ENCODE measurements at places on chromosomes 1 and 21.

DNA sequence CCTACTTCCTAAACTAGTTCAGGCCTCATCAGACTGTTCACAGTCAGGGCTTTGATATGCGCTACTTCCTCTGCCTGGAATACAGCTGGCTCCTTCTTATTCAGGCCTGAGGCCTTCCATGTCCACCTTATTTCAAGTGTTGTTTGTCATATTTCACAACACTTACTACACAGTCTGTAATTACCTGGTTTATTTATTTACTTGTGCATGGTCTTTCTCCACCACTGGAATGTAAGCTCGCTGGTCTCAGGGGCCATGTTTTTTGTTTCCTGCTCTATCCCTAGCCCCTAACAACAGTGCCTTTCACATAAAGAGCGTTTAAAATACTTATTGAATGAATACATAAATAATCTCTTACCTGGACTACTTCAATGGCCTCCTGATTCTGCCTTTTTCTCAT is 4.6 kb upstream of the SRSF4 start:
- no peak for DNase-seq

GRCh38 chr1:67824766-67825165 is 8.5 kb downstream of the GNG12 start:
- DNase-seq = peak; percentile 59

- no peak for DNase-seq
Measured at GRCh38 chr1:155942578-155943141, 1.2 kb downstream of the RXFP4 start.

GRCh38 chr1:183612407-183612806 is 22.1 kb upstream of the NCF2 start:
- no peak for DNase-seq

DNA sequence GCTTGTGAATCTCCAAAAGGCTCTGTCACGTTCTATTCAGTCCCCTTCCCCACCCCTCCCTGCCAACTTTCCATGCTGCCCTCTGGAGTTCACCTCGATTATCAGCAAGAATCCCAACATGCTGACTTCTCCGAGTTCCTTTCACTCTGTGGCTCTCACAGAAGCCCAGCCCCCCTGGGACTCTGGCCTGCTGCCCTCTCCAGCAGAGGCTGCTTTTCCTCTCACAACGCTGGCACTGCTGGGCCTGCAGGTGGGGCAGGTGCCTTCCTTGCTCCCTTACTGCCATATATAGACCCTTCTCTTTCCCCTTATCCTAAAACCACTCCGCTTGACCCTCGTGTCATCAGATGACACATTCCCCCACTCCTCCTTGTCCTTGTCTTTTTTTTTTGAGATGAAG is 10.2 kb upstream of the RNF186 start:
- no peak for DNase-seq

GRCh38 chr1:153253693-153254092 is 5.8 kb upstream of the LORICRIN start:
- no peak for DNase-seq

GRCh38 chr1:17101261-17101660 is 18.0 kb downstream of the PADI2 start:
- no peak for DNase-seq

DNA sequence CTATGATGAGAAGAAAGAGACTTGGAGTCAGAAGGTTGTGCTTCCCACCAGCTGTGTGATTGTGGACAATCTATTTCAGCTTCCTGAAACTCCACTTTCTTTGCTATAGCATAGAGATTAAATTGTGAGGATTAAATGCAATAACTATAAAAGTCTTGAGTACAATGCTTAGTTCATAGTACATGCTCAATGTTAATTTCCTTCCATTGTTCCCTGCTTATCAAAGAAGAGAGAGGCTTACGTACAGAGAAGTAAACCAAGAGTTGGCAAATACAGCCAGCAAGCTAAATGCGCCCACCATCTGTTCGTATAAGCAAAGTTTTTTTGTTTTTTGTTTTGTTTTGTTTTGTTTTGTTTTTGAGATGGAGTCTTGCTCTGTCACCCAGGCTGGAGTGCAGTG is 317.9 kb upstream of the NFIA start:
- DNase-seq = no peak

GRCh38 chr1:36872858-36873257 is 161.5 kb downstream of the GRIK3 start:
- no peak for DNase-seq

DNA sequence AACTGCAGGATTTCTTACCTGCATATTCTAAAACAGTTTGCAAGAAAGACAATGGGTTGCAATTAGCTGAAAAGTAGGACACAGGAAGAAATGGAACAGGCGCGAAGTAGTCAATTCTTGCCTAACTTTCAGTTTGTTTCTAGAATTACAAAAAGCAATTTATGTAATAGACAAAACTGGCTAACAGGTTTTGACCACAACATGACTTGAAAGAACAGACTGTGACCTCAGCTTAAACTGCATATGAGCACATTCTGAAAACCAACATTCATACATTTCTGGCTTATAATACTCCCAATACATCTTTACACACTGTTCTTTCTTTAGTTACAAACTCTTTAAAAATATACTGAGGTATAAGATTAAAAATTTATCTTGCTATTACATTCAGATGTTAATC is 405.9 kb upstream of the B3GALT2 start:
- no peak for DNase-seq

DNA sequence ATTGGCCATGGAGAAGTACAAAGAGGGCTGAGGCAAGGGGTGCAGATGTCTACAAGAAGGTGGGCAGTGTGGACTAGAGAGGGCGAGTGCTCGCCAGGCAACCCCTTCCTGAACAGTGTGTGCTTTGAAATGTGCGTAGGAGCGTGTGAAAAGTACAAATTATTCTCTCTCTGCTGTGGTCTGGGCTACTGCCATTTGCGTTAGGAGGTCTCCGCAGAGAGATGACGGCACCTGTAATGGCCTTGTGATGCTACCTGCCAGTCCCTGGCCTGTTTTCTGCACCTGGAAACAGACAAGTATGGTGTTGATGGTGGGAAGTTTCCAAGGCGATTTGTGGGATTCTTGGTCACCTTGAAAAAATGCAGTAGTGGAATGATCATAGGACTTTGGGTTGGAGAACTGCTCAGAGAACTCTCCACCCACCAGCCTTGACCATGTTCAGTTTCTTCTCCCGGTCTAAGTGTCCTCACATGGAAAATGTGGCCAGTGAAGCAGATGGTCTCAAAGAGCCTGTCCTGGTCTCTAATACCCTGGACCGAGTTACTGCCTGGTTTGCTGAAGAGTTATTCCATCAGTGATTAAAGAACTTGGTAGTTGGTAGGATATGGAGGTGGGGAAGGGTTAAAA is 74.5 kb downstream of the MRPS6 start:
- DNase-seq = no peak

- no peak for DNase-seq
Measured at GRCh38 chr1:88867743-88868521, 23.4 kb downstream of the GTF2B start.

DNA sequence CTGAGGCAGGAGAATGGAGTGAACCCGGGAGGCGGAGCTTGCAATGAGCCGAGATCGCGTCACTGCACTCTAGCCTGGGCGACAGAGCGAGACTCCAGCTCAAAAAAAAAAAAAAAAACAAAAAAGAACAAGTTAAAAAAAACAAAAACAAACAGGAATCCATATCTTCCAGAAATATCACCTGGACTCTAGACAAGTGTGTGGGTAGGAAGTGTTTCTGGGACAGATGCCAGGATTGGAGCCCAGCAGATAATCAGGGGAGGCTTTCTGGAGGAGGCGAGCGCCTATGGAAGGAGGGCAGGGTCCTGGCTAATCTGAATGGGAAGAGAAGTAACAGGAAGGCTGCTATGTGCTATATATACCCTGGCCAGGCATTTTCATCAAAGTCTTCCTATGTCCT is 43.6 kb upstream of the SYNC start:
- DNase-seq = no peak

DNA sequence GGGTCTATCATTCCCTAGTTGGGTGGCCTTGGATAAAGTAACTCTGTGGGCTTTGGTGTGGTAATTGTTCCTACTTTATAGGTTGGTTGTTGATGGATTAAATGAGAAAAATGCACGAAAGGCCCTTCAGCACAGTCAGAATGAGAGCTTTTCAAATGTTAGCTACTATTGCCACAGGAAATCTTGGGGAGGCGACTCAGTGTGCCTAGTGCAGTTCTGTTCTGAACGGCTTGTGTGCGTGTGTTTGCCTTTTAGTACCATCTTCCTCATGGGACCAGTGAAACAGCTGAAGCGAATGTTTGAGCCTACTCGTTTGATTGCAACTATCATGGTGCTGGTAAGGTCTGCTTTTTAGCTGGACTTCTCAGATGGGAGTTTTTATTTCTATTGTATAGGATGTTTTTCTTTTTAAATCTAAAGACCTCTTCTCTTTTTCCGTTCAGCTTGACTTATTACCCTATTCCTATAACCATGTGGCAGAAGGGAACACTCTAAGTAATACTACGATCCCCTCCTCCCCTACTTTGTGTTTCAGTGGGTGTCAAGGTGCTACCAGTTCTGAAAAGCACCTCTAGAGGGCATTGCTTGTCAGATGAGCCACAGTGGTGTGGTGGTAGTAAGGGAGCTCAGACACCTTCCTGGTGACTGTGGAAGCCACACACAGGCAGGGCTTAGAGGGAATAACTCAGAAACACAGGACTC is 9.2 kb downstream of the SFT2D2 start:
- DNase-seq = peak; percentile 22

DNA sequence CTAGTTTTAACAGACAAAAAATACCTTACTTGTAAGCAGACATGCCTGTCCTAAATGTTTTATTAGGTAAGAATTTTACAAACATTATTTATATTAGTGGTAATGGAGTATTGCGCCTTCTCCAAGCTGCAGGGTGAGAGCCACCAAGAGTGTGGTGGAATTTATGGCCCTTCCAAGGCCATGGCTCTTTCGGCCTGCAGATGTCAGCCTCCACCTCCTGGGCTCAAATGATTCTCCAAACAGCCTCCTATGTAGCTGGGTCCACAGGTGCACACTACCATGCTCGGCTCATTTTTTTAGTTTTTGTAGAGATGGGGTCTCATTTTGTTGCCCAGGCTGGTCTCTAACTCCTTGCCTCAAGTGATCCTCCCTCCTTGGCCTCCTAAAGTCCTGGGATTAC is 56.3 kb downstream of the ITGB3BP start:
- no peak for DNase-seq

DNA sequence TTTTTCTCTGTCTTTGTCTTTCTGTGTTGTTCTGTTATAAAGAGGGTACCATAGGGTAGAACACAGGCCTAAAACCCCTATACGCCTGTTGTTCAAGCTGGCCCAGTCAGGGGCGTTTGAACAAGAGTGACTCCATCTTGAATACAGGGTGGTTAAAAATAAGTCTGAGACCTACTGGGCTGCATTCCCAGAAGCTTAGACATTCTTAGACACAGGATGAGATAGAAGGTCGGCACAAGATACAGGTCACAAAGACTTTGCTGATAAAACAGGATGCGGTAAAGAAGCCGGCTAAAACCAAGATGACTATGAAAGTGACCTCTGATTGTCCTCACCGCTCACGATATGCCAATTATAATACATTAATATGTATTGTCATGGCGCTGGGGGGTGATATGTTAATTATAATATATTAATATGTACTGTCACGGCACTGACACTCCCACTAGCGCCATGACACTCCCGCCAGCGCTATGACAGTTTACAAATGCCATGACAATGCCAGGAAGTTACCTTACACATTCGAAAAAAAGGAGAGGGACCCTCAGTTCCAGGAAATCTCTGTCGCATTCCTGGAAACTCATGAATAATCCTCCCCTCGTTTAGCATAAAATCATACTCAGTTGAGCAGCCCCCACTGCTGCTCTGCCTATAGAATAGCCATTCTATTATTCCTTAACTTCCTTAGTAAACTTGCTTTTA is 58.5 kb upstream of the KLHDC7A start:
- DNase-seq = no peak

GRCh38 chr1:197342669-197343068 is 74.6 kb downstream of the CRB1 start:
- no peak for DNase-seq

- no peak for DNase-seq
Measured at GRCh38 chr1:167110586-167110985, 16.7 kb downstream of the STYXL2 start.

- DNase-seq = no peak
Measured at GRCh38 chr1:232334811-232335210, 295.1 kb downstream of the SIPA1L2 start.

GRCh38 chr1:245463392-245464165 is 308.8 kb downstream of the KIF26B start:
- no peak for DNase-seq

DNA sequence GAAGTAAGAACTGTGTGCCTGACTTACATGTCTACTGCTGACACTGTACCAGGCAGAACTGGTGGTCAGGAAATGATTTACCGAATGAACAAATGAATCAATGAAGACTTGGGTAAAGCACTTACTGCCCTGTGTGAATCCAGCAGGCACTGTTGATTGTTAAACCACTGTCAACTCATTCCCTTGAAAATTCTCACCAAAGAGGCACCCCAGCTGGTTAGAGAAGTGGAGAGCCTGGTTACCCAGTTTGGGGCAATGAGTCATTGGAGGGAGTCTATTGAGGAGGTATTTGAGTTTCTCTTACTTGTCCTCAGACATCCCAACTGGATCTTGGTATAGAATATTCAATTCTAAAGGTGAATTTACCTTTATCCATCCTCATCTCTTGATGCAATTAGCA is 34.2 kb downstream of the JUN start:
- no peak for DNase-seq

DNA sequence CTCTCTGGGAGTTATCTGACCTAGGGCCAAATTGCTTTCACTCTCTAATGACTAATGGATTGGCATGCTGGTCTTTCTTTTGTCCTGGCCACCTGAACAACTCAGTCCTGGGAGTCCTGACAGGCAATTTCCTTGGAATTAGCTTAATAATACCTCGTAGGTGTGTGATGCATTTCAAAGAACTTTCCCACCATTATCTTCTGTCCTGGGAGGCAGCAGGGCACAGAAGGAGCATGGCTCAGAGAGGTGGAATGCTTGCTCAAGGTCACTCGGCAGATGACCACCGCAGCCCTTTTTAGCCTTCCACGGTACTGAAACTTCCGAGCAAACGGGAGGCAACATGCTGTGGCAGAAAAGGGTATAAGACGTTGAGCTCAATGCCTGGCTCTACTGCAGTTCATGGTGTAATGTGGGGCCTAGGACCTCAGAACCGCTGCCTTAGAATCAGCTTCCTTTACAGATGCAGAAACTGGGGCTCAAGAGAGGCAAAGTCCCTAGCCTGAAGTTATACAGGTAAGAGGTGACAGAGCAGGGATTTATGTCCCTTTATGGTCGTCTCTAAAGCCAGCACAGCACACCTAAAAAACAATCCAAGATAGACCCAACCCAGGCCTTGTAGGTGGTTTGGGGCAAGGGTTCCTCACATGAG is 3.2 kb downstream of the ID3 start:
- DNase-seq = no peak

GRCh38 chr21:35265170-35265877 is 216.2 kb upstream of the RUNX1 start:
- no peak for DNase-seq

DNA sequence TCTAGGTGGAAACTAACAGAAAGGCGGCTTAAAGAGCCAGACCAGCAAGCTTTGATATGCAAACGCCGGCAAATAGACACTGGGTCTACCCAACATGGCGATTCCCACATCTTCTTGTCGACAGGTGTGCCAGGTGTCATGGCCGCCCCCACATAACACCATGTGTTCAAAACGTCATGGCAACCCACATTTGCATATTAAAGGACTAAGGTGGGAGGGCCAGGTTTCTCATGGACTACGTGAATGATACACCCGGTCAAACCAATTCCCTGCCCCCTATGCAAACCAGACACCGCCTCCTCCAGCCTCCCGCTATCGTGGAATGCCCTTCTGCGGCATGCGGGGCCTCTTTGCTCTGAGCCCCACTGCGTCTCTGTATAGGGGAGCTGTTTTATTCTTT is 41.3 kb downstream of the ICOSLG start:
- DNase-seq = no peak
